Peyer's patch (tissue), 4 donors: ENCODE measurements at places on chromosomes 2 and 18. TPM values are rescaled to one million over a fixed set of nuclear protein-coding genes. Genes with fewer than 3 reads are reported as not detected.

- DNase-seq: no peak
Measured at GRCh38 chr2:241425368-241425767, 69.3 kb downstream of the FARP2 start.

DNA sequence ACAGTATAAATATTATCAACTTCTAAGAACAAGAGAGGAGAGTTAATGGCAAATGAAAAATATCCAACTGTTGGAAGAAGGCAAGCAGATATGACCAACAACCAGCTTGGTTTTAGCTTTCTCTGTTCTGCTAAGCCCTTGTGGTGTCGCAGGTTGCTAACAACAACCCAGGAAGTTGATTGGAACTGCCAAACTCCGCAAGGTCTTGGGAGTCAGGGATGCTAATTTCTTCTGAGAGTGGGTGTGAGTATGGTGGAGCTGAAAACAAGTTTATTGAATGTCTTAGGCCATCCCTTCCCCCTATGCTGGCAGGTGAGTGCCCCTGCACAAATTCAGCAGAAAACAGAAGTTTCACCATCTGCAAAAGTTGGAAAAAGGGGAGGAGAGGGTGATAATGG, 17.5 kb downstream of the BZW1 start:
- no peak for DNase-seq

- DNase-seq: no peak
Measured at GRCh38 chr2:5391362-5391761, 300.8 kb upstream of the SOX11 start.

DNA sequence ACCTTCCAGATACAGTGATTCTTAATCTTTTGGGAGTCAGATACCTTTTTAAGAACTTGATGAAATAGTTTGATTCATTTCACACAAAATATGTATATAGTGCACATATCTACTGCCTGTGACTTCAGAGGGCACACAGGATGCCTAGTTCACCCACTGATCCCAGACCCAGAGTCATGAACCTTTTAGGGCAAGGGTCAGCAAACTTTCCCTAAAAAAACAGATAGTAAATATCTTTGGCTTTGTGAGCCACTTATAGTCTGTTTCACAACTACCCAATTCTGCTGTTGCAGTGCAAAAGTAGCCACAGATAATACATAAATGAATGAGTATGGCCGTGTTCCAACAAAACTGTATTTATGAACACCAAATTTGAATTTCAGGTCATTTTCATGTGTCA, 124.9 kb downstream of the ANKRD44 start:
- no peak for DNase-seq

DNA sequence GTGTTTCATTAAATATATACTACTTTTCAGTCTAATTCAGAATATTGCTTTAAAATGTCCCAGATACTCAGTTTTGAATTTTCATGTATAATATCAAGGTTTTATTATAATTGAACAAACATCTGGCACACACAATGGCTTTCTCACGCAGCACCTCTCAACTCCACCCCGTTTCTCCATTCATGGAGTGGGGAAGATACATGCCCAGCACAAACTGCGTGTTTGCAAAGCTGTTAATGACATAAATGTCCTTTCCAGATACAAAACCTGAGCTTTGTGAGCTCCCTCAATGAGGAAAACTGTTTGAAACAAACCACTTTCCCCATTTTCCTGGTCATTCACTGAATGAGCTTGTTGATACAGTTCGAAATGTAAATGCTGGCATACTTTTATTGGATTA, 150.3 kb upstream of the RASGRP3 start:
- no peak for DNase-seq

DNA sequence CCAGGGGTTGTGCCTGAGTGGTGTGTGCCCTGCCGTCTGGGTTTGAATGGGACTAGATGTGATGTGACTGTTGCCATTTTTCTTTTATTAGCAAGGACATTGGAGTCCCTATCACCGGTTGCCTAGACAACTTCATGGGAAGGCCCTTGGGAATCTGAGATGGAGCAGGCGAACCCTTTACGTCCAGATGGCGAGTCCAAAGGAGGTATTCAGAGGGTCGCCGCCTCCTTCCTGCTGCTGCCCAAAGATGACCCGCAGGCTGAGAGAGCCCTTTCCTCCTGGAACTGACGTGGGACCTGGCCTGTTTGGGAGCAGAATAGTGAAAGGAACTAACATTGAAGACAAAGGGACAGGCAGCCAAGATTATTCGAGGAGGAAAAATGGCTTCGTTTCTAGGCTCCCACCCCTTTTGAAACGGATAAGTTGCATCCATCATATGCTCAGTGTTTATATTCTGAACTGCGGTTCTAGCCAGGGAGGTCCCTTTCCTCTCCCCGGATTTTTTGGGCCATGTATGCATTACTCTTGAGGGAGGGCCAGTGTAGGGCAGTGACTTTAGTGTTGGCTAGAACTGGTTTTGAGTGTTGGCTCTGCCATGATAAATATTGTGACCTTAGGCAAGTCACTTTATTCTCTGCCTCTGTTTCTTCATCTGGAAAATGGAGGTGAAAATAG, 673 bp downstream of the CENPO start:
- no peak for DNase-seq

- DNase-seq: no peak
Measured at GRCh38 chr2:136023416-136023815, 38.0 kb upstream of the DARS1 start.

GRCh38 chr2:36277881-36278523, 77.6 kb upstream of the CRIM1 start:
- DNase-seq: no peak

GRCh38 chr18:72871091-72871490, 3.3 kb upstream of the NETO1 start:
- DNase-seq: no peak

DNA sequence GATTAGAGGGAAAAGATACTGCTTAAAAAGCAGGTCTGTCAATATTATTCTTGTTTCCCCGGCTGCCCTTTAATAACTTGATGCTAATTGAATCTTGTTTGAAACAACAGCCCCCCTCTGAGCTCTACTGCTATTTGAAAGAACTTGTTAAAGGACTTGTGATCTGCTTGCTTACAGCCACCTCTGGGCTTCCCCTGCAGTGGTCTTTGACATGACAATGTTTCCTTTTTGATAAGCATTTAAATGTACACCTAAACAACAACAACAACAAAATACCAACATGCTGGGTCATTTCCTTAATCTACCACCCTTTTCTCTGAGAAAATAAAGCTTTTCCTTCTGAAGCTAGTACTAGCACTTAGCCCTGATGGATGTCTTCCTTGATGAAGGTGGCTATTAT, 3.9 kb downstream of the HOXD1 start:
- DNase-seq: no peak

- no peak for DNase-seq
Measured at GRCh38 chr2:150494234-150494945, 6.9 kb upstream of the RND3 start.

DNA sequence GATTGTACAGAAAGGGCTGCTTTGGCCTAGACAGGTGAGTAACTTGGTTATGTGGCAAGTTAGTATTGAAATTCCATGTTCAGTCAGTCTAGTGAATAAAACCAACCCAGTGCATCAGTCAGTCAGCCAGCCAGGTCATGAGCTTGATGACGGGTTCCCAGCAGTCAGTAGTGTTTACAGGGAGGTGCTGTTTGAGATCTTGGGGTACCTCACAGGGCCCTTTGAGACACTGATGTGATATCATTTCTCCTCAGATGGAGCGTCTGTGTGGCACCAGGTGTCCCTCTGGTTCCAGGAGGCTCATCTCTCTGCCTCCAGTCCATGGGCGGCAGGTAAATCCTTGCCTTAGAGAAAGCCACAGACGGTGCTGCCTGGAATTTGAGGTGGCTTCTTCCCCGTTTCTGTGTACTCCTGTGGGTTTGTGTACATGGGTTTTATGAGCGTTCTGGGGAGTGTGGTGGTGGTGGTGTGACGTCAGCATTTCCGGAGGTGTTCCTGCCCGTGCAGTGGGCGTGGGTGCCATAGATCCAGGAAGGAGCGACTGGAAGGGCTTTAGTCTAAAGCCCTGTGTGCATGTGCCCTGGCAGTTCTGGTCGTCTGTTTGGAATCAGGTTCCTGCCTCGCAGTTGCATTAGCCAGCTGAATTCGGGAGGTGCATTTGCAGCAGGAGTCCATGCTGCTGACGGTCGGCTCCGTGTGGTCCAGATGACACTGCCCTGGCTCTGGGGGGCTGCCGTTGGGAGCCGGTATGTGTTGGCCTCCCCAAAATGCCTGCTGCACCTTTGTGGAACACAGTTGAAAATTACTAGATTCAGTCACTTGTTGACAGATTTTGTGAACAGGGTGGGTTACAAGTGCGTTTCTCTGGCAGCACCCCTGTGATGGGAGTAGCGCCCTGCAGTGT, 2.1 kb downstream of the CTDP1 start:
- no peak for DNase-seq

- DNase-seq: no peak
Measured at GRCh38 chr18:68186039-68186438, 528.9 kb downstream of the TMX3 start.

DNA sequence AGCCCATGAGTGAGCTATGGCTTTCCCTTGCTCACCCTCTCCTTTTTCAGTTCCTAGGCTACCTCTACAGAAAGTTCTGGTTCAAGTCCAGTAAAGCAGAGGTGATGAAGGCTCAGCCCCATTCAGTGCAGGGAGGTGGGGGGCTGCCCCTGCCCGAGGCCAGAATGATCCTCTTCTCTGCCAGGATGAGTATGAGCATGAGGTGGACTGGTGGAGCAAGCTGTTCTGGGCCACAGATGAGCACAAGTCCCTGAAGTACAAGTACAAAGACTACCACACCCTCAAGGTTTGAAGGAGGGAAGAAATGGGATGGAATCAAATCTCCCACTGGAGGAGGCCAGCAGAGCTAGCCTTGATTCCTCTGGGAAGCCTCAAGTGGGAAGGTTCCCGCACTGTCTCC, 42.4 kb downstream of the LMAN2L start:
- no peak for DNase-seq

DNA sequence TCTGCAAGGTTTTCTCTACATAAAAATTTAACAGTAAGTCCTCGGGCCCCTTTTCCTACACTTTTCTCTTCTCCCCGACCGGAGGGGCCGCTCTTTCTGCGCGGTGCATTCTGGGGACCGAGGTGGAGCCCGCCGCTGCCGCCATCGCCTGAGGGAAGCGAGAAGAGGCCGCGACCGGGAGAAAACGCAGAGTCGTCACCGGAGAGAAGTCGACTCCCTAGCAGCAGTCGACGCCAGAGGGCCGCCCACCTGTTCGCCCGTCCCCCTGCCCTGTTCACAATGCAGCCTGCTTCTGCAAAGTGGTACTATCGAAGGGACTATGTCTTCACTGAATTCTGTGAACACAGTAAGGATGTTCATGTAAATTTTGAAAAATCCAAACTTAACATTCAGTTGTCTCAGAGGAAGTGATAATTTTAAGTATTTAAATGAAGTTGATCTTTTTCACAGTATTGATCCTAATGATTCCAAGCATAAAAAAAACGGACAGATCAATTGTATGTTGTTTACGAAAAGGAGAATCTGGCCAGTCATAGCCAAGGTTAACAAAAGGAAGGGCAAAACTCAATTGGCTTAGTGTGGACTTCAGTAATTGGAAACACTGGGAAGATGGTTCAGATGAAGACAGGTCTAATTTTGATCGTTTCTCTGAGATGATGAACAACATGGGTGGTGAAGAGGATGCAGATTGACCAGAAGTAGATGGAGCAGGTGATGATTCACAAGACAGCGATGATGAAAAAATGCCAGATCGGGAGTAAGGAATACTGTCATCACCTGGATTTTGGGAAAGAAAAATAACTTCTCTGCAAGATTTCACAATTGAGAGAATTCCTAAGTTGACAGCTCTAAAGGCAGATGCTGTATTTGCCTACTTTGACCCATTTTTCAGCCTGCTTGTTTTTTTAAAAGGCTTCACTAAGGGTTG, 55.8 kb downstream of the ASXL2 start:
- DNase-seq: peak; percentile 54

TMEM198 gene
- 6.6 TPM for total RNA-seq

FOXD4L1 gene
- not detected for total RNA-seq

SLC16A14 gene
- total RNA-seq: not detected

ST8SIA5 gene
- not detected for total RNA-seq
